Fibroblast of lung (primary cell): ENCODE measurements at places on chromosomes 1 and 21. TPM values are rescaled to one million over a fixed set of nuclear protein-coding genes. Genes with fewer than 3 reads are reported as not detected.

Gene EDN2
- not detected in 2 replicates for polyA plus RNA-seq

Gene TDRD10
- not detected in 2 replicates for polyA plus RNA-seq

Gene C1orf74
- polyA plus RNA-seq: 1.8 and 2.2 TPM in 2 replicates

Gene ADGRL4
- 3.8 and 12.0 TPM in 2 replicates for polyA plus RNA-seq

Gene NPR1
- 0.14 and 0.60 TPM in 2 replicates for polyA plus RNA-seq

Gene RPE65
- polyA plus RNA-seq: not detected in 2 replicates

Gene LMX1A
- polyA plus RNA-seq: not detected in 2 replicates

Gene A3GALT2
- polyA plus RNA-seq: not detected in 2 replicates
